ENCODE measurements at places on chromosomes 3 and 15. TPM values are rescaled to one million over a fixed set of nuclear protein-coding genes. Genes with fewer than 3 reads are reported as not detected.

DNA sequence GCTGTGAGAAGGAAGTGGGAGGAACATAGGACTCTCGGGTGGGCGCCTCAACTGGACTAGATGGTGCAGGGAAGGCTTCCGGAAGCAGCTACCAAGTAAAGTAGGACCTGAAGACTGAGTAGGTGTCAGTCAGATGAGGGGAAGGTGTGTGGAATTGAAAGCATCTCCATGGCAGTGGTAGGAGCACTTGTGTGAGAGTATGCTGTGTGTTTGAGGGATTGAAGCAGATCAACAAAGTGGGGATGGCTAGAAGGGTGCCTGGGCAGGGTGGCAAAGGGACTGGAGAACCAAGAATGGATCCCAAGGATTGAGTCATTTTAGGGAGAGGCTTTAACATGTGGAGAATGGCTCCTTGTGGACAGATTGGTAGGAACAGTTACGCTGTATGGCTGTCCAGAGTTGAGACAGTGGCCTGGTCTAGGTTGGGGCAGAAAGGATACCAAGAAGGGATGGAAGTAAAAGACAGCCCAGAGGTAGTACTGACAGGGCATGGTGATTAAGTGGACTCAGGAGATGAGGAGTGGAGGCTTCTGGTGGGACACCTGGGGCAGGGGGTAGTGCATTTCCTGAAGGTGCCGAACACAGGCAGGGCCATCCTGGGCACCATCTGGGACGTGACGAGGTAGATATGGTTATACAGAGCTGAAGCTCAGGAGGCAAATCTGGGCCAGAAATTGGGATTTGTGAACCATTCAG is 1.5 kb downstream of the UQCC5 start:
- no peaks in the 10 kb centered on the region for H3K27me3 ChIP-seq
- H3K4me1 ChIP-seq, result peaks cover 41% of the 10 kb centered on the region
- H3K27ac ChIP-seq, result peak overlapping the region; percentile 90
- peaks cover 22% of the 10 kb centered on the region for H3K36me3 ChIP-seq
- peak overlapping the region; percentile 95 for H3K4me3 ChIP-seq

DNA sequence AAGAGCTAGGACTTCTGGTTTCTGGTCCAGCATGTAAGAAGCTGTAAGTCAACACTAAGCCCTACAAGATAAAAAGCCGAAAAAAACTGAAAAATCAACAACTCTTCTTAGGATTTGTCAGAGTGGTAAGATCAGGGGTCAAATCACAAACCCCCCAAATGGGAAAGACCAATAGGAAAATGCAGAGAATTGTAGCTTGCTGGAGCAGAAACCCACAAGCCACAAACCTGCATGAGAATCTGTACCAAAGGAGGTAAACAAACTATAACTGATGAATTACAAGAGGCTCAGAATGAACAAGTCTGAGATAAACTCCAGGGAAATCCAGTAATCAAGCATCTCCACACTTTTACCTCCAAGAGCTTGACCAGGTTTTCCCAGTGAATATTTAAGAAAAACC is 36.0 kb downstream of the RFX7 start:
- H3K36me3 ChIP-seq, result no peaks in the 10 kb centered on the region
- peaks cover 20% of the 10 kb centered on the region for H3K4me1 ChIP-seq
- H3K4me3 ChIP-seq, result no peak overlapping the region
- no peak for DNase-seq

DNA sequence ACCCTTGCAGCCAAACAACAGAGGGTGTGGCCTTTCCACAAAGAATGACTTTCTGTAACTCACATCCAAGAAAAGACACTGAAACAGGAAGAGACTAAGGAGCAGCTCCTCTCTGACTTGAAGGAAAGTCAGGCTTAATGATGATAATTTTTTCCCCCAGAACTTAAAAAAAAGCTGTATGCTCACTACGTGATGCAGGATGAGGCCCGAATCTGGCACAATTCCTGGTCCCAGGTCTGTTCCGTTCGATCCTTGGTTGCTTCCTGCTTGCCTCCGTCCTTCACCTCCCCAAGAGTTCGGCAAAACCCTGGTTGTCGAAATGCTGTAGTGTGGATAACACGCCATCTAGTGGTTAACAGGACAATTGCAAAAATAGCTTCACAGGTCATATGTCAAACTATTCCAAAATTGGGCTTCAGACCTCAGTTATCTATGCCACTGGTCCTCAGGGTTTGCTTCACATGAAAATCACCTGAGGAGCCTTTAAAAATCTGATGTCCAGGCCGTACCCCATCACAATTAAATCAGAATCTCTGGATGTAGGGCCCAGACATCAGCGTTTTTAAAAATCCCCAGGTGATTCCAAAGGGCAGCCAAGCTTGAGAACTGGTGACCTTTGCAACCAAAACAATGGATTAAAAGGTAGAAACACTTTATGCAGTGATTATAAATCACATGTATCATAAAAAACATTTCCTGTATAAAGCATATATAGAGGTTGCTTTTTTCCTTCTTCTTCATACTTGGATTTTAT is 28.1 kb upstream of the SYNM start:
- no peaks in the 10 kb centered on the region for H3K4me1 ChIP-seq
- no peak overlapping the region for H3K27ac ChIP-seq

- no peak for DNase-seq
- H3K36me3 ChIP-seq, result no peaks in the 10 kb centered on the region
- H3K4me1 ChIP-seq, result peaks cover 2% of the 10 kb centered on the region
- H3K27me3 ChIP-seq, result no peaks in the 10 kb centered on the region
Observed at GRCh38 chr3:30711867-30712266, 105.5 kb downstream of the TGFBR2 start.

DNA sequence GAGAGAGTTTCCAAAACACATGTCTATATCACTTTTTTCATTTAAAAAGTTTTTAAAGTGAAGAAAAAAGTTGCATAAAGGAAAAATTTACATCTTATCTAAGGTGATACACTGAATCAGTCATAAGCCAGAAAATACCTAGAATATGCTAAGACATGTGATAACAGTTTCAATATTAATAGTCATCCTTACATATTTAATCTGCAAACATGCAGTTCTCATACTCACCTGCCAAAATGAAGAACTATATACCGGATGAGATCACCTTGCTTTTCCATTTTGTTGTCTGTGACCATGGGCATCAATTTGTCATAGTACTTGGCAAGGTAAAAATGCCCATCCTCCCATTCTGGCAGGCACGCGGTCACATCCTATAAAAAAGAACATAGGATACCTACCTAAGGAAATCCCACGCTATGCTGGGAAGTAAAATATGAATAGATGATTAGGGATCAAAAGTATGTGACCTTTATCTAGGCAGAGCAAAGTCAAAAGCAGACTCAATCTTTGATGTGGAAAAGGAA is 37.1 kb upstream of the XRN1 start:
- H3K27ac ChIP-seq, result no peak overlapping the region
- no peak for DNase-seq
- H3K4me3 ChIP-seq, result no peak overlapping the region

DNA sequence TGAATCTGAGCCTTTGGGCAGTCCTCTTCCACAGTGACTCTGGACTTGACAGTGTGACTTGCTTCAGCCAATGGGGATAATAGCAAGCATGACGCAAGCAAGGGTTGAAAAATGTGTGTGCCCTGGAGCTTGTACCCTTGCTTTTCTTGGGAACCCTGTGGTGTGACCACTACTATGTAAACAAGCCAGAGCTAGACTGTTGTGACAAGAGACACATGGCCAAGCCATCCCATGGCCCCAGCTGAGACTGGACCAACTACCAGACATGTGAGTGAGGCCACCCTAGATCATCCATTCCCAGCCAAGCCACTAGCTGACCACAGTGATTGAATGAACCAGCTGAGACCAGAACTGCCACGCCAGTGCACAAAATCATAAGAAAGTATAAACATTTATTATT is 11.8 kb downstream of the MYO1E start:
- DNase-seq, result peak; percentile 29
- H3K4me3 ChIP-seq, result no peak overlapping the region
- H3K36me3 ChIP-seq, result no peaks in the 10 kb centered on the region

DNA sequence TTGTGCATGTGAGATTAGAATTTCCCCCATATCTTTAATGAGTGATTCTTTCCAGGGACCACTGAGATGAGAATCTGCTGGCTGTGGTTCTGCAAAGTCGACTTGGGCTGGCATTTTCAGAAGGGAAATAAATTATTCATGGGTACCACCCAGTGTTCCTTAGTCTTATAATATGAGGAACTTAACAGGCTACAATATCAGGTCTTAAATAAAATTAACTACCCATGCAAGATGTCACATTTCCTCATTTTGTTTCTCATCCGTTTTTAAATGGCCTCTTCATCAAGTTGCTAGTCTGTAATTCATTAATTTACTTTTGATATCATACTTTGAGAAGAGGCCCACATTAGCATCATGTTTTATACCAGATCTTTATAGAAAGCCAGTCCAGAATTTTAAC is 58.3 kb upstream of the SKOR1 start:
- DNase-seq, result peak; percentile 34
- no peak overlapping the region for H3K4me3 ChIP-seq
- no peaks in the 10 kb centered on the region for H3K36me3 ChIP-seq
- no peaks in the 10 kb centered on the region for H3K4me1 ChIP-seq

The GATA2 gene
- total RNA-seq, result 0.88 TPM

The ACTRT3 gene
- total RNA-seq, result 4.3 TPM

The GABRG3 gene
- not detected for total RNA-seq
